ENCODE measurements at places on chromosomes 4 and X.

- no peak for DNase-seq
These were observed 12.5 kb upstream of the OSTC start for GRCh38 chr4:108637856-108638255.

- DNase-seq: peak; percentile 46
These were observed at the start of gene SMARCA1 for GRCh38 chrX:129523079-129523911. Gene SMARCA1 (minus strand): TSS chrX:129523490. CDS start chrX:129523370, 120 bp downstream.

DNA sequence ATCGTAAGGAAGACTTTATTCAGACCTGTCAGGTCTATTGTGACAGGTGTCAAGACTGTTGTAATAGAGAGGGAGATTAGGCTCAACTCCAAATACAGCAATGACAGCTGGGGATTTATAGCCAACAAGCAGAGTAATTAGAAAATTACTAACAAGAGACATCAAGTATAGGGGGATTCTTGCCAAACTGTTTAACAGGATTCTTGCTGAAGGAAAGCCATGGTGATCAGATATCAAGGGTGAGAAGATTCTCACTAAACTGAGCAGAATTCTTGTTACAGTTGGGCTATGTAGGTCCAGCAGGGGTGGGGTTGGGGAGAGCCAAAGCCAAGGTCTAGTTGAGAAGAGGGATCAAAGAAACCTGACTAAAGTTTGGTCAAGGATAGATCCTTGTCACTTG is 461.0 kb upstream of the GALNT7 start:
- no peak for DNase-seq

DNA sequence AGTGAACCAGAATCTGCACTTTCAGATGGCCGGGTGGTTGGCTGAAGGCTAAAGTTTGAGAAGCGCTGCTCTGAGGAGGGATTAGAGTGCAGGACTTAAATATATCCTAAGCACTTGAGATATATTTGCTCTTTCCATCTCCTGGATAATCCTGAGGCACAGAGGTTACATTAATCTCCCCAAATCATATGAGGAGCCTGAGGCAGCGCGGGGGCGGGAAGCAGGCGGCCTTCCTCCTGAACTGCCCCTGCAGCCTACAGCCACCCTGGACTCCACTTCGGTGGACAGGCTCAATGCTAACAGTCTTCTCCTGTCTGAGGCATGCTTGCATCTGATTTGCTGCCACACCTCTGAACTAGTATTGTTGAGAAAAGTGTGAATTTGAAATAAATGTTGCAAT is 72.5 kb downstream of the AFAP1 start:
- DNase-seq: no peak

DNA sequence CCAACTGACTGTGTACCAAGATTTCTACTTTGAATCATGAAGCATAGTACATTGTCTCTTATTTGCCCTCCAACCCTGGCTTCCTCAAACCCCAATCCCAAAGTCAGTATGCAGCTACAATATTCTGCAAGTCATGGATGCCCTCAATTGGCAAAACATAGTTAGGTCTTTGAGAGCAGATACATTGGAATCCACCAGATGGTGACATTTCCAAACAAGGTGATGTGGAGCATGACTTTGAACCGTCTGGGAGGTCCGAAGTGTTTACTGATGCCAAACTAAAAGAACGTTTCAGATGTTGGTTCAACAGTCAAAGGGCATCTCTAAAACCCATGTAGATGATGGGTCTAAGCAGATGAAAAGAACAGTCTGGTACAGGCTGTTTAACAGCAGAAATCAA is 43.7 kb upstream of the FRMD7 start:
- no peak for DNase-seq

- no peak for DNase-seq
These were observed 20.0 kb upstream of the FTHL17 start for GRCh38 chrX:31091819-31092218.

- DNase-seq: no peak
These were observed 1040.7 kb downstream of the RAPGEF2 start for GRCh38 chr4:160143574-160143973.

GRCh38 chrX:2642791-2643190 is 48.3 kb upstream of the CD99 start:
- DNase-seq: no peak

- no peak for DNase-seq
These were observed 90.4 kb downstream of the HAUS3 start for GRCh38 chr4:2151544-2151943.

DNA sequence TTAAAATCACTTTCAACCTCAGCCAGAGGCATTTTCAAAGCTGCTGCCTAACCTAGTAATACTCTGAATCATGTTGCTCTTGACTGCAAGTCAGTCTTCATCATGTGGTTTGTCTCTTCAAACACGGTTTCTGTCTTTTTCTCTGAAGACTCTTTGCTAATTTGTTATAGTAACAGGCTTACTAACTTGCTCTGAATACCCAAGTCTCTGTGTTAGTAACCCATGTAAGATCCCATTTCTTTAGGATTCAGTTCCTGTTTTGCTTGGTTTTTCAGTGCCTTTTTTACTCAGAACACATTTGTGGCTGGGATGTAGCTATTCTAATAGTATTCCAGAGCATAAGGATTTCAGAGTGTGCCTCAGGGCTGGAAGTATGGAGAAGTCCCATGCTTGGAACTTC is 1450.6 kb upstream of the IGFBP7 start:
- DNase-seq: no peak

GRCh38 chr4:176566769-176567168 is 226.0 kb downstream of the VEGFC start:
- no peak for DNase-seq

- peak; percentile 87 for DNase-seq
These were observed 124.0 kb upstream of the PPARGC1A start for GRCh38 chr4:24013668-24014422.
